GM04503 (cell line): ENCODE measurements at places on chromosomes 7 and 10.

GRCh38 chr10:69865450-69865849, 63.7 kb downstream of the COL13A1 start:
- no peak for DNase-seq

DNA sequence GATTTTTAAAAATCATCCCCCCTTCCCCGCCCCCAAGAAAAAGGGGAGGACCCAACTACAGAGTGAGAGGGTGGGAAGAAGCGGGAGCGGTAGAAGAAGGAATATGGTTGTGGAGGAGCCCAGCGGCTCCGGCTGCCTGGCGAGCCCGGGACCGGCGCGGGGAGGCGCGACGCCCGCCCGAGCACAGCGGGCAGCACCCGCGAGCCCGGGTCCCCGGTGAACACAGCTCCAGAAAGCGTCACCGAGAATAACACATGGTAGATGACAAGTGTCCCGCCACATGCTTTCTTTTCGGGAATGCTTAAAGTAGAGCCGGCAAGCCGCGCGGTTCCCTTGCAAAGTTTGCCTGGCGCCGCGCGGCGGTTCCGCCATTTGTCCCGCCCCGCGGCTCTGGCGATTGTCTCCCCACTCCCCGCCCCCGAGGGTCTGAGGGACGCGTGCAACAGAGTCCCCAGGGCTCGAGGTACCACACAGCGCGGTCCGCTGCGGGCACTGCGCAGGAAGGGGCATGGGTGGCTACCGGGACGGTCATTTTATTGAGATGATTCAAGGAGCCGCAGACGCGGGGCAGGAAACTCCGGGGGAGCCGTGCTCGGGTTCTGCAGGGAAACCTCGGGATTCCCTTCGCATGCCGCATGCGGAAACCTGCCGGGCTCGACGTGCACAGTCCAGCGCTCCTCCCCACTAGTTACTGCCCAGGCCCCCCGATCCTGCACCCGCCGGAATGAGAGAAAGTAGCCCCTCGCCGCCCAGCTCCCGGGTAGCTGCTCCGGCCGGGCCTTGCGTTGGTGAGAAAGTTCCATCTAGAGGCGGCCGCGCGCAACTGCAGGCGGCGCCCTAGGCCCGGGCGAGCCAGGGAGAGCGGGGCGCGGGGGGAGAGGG, 781 bp upstream of the GRM8 start:
- DNase-seq, result peak; percentile 4

DNA sequence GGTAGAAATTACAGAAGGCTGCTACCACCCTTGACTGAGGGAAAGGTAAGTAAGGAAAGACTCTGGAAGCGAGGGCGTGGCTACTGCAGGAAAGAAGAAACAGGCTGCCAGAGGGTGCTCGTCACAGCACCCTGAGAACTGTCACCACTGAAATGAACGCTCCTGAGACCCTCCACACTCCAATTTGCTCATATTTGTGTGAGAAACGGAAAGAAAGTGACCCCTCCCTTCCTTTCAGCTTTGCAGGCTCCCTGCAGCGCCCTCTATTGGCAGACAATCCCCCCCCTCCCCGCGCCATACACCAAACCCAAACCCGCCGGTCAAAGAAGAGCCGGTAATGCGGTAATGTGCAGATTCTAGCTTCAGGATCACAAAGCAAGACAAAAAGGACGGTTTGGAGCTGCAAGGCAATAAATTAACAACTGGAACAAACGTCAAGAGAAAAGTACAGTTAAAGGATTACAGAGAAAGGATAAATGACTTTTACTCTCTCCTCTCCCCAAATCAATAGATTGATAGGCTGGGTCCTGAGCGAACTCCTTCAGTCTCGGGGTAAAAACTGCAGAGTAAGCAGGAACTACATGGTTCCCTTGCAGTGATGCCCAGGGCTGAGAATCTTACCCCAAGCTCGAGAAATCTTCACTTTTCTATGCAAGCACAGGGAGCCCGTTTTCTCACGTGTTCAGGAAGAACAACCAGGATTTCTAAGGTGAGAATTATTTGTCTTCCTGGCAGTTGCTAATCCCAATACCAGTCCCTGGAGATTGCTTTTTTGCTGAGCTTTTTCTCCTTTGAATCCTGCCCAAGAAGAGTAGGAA, 47.6 kb downstream of the STEAP1B start:
- DNase-seq, result no peak

GRCh38 chr7:51220226-51220625, 96.4 kb downstream of the COBL start:
- DNase-seq, result no peak

DNA sequence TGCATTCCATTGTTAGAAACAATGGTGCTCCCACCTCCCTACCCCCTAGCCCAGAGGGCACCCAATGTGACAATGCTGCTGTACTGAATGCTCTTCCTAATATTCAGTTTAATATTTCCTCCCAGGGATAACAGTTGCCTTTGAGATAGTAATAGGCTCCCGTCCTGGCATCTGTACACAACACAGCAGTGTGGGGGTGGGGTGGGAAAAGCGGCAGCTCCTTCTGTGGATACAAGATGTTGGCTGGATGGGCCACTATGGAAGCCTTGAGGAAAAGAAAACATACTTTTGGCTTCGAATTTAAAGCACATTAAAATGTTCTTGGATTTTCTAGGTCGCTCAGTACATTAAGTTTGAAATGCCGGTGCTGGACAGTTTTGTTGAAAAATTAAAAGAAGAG, 9.2 kb upstream of the ZNF22 start:
- no peak for DNase-seq

- no peak for DNase-seq
Observed at GRCh38 chr10:24440817-24441797, 232.2 kb downstream of the KIAA1217 start.

- DNase-seq, result peak; percentile 11
Observed at GRCh38 chr7:70856901-70857630, 274.9 kb upstream of the GALNT17 start.

DNA sequence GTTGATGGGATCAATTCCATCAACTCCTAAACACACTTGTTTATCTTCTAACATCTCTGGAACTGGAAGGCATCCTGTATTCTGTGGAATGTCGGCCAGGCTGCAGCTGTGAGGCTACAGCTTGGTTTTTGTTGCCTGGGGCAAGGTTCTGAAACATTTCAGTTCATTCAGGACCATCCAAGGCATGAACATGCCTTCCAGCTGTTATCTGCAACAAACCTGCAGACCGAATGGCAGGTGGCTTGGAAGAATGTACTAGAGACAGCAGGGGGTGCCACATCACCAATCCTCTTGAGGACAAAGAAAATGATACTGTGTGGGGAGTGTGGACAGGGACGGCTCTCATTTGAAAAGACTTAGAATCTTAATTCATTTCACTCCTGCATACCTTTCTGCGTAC, 12.4 kb downstream of the PAPOLB start:
- no peak for DNase-seq

DNA sequence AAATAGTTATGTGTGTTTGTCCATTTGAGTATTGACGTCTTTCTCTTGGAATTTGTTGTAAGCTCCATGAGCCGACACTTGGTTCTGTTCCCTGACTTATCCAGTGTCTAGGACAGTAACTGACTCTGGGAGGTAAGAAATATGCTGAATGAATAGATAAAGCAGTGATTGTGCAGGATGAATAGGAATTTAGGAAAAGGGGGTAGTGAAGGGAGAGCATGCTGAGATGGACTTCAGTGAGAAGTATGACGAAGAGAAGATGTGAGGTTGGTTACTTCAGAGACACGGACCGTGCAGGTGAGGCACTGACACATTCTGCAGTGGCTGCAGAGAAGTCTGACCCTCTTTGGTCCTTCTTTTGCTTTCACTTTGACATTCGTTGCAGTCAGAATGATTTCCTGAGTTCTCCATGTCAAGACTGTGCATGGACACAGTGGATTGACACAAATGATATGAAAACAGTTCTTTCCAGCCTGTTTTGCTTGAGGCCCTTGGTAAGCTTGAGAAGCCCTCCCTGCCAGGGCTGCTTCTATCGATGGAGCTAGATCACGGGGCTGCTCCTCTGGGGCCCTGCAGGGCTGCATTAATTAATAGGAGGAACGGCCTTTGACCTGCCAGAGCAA, 261.5 kb upstream of the SORCS1 start:
- DNase-seq, result no peak

DNA sequence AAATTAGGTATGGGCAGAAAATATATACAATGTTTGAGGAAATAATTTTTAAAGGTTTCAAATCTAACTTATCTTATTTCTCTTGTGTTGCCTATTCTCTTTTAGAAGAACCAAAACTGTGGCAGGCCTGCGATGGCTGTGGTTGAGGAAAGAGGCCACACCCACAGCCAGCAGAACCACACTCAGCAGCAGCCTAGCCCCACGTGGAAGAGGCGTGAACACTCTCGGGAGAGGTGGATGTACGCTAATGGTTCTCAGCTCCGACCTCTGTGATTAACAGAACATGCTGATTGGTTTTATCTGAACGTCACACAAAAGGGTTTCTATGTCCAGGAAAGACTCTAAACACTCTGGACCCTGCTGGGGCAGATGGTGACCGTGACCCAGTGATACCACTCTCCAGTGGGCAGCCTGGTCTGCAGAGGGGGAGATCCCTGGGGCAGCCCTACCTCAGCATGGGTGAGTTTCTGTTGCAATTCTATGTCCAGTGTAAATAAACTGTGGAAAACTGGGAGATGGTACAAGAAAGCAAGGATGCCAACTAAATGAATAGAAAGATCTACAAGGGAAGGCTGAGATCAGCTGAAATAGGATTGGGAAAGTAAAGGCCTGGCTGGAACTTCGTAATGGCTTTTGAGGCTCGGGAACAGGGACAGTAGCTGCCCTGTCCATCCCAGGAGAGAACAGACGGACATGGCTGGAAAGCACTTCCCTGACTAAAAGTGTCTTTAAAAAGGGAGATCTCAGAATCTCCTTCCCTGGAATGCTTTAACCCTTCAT, 26.6 kb downstream of the DIP2C start:
- DNase-seq, result no peak

GRCh38 chr10:6512182-6512581, 67.9 kb downstream of the PRKCQ start:
- no peak for DNase-seq

DNA sequence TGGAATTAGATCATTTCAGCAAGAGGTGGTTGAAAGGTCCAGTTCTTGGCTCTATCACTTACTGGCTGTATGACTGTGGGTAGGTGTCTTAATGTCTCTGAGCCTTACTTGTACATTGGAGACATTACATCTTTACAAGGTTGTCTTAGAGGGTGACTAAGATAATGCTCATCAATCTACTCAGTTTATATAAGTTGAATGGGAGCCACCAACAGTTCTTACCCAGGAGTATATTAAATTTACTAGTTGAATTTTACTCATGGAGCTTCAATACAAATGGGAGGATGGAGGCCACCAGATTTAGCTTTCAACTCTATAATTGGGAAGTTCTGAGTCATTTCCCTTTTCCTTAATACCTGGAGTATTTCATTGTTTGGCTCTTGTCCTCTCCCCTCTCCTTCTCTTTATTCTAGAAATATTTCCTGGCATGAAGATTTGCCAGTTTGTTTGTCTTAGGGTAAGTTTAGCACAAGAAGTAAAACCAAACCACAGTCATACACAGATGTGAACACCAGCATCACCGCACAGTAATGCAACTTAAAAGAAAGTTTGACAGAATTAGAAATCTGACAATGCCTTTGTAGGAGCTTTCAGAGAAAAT, 222.8 kb downstream of the LRMDA start:
- no peak for DNase-seq

GRCh38 chr7:149625340-149625946, 127.8 kb upstream of the ZNF746 start:
- DNase-seq, result no peak

GRCh38 chr7:26318921-26319320, 27.3 kb downstream of the SNX10 start:
- DNase-seq, result no peak

- no peak for DNase-seq
Observed at GRCh38 chr10:4088354-4089066, 303.5 kb upstream of the KLF6 start.

DNA sequence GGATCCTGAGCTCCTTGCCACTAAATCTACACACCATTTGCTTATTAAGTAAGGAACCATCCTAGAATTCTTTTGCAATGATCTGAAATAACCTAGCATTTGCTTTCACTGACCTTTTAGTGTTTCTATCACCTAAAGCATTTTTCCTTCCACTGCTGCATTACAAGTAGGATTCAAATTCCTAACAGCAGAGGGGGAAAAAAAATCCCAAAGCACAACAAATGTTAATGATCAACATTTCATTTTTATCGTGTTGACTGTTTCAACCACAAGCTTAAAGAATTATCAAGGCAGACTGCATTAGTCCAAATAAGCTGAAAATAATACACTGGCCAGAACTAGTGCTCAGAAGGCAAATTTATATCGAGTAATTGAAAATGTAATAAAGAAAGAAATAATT, 174.7 kb upstream of the TCF7L2 start:
- DNase-seq, result no peak

- no peak for DNase-seq
Observed at GRCh38 chr10:27911539-27911938, 87.3 kb downstream of the ODAD2 start.

DNA sequence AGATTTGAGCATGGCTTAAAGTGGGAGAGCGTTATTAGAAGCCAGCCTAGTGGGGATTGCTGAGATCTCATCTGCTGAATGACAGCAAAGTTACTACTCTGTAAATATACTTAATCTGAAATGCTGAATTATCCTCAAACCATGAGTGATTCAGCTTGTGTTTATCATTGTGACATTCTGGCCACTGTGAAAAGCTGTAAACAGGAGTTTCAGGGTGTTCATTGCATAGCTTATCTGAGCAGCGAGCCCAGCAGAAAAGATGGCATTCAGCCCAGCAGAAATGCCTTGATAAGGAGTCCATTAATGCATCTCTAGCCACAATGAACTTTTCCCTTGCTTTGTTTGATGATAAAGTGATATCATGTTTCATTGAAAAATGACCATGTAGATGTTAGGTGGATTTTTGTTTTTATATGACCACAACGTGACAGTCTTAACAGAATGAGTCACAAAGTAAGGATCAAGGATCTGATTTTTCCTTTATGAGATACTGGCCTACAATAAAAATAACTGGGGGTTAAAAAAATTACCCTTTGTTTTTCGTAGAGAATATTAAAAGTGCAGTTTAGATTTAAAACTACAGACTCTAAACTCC, 7.8 kb downstream of the TES start:
- DNase-seq, result peak; percentile 54

- no peak for DNase-seq
Observed at GRCh38 chr7:33750177-33750576, 155.2 kb upstream of the BMPER start.

DNA sequence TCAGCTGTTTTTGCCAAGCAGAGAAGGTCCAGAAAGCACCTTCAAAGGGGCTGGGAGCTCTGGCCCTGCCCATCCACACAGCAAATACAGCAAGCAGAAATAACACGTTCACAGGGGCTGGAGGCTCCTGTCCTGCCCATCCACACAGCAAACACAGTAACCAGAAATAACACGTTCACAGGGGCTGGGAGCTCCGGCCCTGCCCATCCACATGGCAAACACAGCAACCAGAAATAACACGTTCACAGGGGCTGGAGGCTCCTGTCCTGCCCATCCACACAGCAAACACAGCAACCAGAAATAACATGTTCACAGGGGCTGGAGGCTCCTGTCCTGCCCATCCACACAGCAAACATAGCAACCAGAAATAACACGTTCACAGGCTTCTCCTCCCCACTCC, 558.1 kb downstream of the PTPRN2 start:
- no peak for DNase-seq
